CD4-positive, alpha-beta T cell treated with Interleukin-2 at 100 ng/mL for 4 hours (primary cell): ENCODE measurements at places on chromosomes 16 and 17.

DNA sequence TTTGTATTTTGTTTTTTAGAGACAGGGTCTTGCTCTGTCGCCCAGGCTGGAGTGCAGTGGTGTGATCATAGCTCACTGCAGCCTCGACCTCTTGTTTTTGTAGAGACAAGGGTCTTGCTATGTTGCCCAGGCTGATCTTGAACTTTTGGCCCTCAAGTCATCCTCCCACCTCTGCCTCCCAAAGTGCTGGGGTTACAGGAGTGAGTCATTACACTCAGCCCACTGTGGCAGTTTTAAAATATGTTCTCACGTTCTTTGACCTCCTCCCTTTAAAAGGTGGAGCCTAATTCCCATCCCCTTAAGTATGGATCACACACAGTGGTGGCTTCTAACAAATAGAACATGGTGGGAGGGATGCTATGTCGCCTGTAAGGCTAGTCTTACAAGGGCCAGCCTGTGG lies 67.7 kb downstream of the ZDHHC7 start:
- DNase-seq, result no peak

GRCh38 chr17:63425483-63425882 lies 20.6 kb downstream of the CYB561 start:
- peak; percentile 82 for DNase-seq

GRCh38 chr16:2815299-2815771 lies 1.7 kb upstream of the PRSS21 start:
- no peak for DNase-seq

- no peak for DNase-seq
These were observed 18.2 kb upstream of the FASN start for GRCh38 chr17:82116246-82116645.

DNA sequence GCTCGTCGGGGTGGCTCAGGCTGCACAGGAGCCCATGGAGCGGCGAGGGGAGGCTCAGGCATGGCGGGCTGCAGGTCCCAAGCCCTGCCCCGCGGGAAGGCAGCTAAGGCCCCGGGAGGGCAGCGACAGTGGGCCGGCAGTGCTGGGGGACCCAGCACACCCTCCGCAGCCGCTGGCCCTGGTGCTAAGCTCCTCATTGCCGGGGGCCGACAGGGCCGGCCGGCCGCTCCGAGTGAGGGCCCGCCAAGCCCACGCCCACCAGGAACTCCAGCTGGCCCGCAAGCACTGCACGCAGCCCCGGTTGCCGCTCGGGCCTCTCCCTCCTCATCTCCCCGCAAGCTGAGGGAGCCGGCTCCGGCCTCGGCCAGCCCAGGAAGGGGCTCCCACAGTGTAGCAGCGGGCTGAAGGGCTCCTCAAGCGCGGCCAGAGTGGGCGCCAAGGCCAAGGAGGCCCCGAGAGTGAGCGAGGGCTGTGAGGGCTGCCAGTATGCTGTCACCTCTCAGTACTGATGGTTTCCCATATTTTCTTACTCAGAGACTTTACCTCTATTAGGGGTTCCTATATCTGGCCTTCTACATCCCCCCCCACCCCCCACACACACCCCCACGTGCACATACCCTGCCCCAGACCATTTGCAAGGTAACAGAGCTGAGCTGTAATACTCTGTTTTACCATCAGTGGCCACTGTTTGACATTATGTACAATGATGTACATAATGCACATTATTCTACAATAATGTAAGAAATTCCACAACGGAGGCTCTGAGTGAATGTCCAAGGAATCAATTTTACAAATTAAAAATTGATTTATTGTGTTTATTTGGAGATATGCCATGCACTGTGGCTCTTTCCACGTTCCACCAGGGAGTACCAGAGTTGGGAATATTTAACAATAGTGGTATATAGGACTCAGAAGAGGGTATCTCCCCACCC lies 3.7 kb upstream of the VAT1L start:
- no peak for DNase-seq

- DNase-seq, result no peak
These were observed 308.3 kb downstream of the CA10 start for GRCh38 chr17:51850201-51850600.

DNA sequence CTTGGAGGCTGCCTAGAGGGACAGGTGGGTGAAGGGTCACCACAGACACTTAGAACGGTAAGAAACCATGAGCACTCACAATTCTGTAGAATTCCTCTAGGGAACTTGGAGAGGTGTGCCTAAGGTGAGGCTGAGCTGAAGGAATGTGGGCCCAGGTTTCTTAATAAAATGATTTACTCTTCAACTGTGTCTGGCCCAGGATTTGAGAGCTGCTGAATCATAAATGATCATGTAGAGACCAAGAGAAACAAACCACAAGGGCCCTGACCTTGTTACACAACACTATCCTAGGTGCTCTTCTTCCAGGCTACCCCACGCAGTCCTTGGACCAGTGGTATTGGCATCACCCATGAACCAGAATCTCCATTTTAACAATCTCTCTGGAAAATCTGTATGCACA lies 27.7 kb downstream of the ZNF18 start:
- DNase-seq, result no peak

DNA sequence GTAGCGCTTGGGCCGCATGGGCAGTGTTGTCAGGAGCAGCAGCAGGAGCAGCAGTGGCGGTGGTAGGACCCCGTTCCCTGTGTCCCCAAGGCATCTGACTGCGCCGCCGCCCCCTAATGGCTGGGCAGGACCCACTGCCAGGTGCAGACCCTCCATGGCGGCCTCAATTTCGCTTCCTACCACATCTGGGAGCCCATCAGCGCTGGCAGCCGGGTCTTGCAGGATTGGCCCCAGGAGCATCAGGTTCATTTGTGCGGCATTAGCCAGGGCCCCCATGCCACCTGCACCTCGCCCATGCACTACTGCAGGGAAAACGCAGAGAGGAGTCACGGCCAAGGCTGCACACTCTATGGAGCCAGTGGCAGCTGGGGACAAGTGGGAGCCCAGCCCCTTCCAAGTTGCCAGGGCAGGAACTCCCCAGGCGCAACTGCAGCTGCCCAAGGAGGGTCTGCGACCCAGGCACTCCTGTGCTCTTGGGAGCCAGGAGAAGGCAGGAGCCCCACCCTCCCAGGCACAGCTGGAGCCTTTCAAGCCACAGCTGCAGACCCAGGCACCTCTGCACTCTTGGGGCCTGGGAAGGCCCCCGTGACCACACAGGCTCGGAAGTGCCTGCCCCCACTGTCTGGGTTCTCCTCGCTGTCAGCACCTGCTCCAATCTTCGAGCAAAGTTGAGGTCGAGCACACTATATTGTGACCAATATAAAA lies 594.2 kb downstream of the KCNJ18 start:
- no peak for DNase-seq

- no peak for DNase-seq
These were observed 19.5 kb downstream of the HLF start for GRCh38 chr17:55284001-55284884.
